ENCODE measurements at places on chromosomes 1 and 21.
A peak's percentile ranks its signal among the peaks of the same experiment; 100 is the strongest.

DNA sequence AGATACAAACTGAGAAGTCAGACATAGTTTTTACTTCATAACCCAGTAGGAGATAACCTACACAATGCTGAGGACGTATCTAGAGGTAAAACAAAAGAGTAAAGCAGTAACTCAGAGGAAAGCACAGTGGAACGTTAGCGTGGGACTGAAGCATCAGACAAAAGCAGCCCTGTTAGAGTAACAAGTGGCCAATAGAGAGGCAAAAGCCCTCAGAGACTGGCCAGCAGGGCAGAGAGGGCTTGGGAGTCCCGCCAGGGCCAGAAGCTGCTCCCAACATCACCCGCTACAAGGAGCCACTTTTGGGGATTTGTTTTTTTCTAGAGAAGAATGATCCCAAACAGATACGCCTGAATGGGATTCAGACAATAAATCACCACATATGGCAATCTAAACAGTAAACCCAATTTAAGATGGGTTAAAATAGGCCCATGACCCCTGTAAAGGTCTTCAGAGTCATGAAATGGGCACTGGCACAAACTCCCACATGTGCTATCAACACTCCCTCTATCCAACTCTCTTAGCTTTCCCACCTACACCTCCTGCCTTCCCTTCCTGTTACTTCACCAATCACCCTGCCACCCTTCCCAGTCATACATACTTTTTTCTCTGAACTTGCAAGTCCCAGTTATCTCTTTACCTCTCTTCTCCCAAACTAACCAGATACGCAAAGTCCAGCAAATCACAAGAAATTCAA lies 17.2 kb downstream of the TADA1 start:
- DNase-seq: no peak

- DNase-seq: no peak
Observed at GRCh38 chr1:208499026-208499425, 254.8 kb upstream of the PLXNA2 start.

GRCh38 chr21:35905963-35906345 lies 154.4 kb downstream of the SETD4 start:
- DNase-seq: peak; percentile 35

- no peak for DNase-seq
Observed at GRCh38 chr1:56931211-56931610, 34.6 kb downstream of the C8B start.

DNA sequence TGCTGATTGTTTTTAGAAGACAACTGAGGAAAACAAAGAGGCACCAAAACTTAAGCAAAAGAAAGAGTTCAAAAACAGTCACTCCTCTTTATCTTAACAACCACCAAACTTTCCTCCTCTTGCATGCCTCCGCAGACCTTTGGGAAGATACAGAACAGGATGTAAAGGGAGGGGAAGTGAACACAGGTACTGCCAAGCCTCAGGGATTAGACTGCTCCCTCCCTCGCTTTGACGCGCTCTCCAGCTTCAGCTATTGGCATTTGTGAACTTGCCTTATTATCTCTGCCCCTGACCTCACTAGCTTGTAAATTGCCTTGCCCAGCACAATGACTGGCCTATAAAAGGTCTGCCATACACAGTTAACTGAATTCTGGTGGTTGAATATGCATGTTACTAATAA lies 4.8 kb upstream of the SRP9 start:
- no peak for DNase-seq

GRCh38 chr1:216660561-216660960 lies 62.7 kb downstream of the ESRRG start:
- no peak for DNase-seq

DNA sequence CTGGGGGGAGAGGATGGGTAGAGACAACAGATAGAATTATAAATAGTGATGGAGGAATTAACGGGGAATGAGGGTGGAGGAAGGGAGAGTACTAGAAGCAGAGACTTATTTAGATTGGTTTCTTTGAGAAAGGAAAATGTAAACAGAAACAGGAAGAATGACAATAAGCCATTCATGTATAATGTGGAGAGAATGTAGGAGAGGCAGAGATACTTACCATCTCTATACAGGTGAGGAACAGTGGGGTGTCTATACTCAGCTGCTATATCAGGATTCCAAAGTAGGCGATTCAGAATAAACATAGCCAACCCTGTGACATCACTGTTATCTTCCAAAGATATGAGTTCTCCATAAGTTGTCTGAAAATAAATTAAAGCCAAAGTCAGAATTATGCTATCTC lies 16.8 kb downstream of the ASPM start:
- no peak for DNase-seq

DNA sequence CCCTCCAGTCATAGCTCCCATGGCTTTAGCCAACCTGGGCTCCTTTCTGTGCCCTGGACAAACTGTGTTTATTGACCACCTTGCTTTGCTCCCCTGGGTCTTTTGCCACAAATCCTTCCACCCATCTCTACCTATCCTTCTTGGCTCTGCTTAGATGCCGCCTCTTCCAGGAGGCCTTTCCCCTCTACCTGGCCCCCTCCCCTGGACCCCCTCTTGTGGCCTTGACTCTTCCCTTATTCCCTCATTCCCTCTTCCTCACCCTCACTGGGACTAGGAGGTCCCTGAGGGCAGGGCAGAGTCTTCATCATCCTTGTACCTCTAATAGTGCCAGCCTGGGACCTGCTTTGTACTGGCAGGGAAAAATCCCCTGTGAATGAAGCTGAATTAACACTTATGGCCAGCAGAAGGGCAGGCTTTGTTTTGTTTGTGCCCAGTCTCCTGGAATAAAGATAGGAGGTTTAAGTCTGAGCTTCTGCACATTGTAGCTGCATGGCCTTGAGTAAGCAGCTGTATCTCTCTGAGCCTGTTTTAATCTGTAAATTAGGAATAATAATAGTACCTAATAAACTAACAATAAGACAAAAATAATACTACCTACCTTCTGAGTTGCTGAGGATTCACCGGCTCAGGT lies 13.7 kb downstream of the PTPRU start:
- no peak for DNase-seq

- DNase-seq: no peak
Observed at GRCh38 chr1:39473324-39473723, 18.1 kb upstream of the BMP8A start.
